Cortex of kidney (tissue), 1 donor: ENCODE measurements at places on chromosomes 7 and 10.

DNA sequence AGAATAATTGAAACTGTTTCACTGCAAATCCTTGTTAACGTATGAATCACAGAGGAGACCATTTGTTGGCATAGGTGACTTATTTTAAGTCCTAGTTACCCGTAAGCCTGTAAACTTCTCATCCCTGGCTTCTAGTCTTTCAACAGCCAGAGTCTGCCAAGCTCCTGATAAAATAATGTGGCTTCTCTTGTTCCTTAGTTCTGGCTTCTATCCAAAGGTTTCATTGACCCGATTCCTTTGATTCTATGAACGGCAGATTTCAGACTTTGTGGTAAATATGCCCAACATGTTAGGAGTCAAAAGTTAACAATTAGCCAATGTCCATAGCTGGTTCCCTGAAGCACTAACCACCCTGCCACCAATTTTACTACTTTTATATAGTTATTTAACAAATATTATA lies 23.3 kb downstream of the DNAH11 start:
- no peak for DNase-seq

DNA sequence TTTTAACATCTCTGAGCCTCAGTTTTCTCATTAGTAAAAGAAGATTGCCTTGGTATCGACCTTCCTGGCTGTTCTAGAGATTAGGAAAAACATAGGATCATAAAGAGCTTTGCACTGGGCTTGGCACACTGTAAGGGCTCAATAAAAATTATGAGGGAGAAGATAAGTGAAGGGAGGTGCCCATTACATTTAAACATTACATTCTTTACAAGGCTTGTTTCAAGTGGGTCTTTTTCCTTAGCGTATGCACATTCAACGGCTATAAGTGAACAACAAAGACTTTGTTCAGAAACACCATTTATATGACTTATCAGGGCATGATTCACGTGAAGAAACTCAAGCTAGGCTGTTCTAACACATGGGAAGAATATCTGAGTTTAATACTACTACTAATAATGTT lies 351.9 kb upstream of the NPVF start:
- no peak for DNase-seq

DNA sequence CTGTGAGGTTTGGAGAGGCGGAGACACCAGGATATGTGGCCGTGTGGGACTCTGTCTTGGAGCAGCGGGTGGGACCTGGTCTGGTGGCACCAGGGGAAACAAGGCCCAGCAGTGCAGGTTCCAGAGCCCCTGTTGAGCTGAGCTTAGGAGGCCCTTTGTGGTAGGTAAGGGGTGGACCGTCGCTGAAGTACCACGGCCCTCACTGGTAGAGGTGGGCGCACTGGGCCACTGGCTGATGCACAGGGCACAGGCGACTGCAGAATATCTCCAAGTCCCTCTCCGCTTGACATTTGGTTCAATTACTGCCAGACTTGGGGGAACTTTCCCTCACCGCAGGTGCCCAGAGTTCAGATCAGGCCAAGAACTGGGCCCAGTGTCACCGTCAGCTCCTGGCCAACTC lies 27.3 kb downstream of the DOCK1 start:
- DNase-seq, result no peak

GRCh38 chr10:22002591-22003176 lies 846 bp downstream of the DNAJC1 start:
- DNase-seq, result no peak

- no peak for DNase-seq
These were observed 71.5 kb downstream of the COL13A1 start for GRCh38 chr10:69873135-69873639.

GRCh38 chr7:137590756-137591305 lies 247.3 kb upstream of the PTN start:
- DNase-seq, result no peak

DNA sequence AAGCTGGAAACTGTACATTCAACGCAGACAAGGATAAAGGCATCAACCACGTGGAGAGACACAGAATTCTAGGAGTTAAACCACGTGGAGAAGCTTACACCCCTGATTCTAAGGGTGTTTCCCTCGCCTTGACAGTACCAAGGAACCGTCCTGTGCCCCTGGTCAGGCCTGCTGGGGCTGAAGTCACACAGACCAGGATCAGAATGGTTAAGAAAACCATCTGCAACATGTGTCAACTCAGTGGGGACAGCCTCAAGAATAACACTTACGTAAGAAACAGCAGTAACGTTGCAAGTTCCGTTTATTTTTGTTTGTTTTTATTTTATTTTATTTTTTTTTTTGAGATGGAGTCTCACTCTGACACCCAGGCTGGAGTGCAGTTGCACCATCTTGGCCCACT lies 55.6 kb downstream of the CHST15 start:
- no peak for DNase-seq

DNA sequence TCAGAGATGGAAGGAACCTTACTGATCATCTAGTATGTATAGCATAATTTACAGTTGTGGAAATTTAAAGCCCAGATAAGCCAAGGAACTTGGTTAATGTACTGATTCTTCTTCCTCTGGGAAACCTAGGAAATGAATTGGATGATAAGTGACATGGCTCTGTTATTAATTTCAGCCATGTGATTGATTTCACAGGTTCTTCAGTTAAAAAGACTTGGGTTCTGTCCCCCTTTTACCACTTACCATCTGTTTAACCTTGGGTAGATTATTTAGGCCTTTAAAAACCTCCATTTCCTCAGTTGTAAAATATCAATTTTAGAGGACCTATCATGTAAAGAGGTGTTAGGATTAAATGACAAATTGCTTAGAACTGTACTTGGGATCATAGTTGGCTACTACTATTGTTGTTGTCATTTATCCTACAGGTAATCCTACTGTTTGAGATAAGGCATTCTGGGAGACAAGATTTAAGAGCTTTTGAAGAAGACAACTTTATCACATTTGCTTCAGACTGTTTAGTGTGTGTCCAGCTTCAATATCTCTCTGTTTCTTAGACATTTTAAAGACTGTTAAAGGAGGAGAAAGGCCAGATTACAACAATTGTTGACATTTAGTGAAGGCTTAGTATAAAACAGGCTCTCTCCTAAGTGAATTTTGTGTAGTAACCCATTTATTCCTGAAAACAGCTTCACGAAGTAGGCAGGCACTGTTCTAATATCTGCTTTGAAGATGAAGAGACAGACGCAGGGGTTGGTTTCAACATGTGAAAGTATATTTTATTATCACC lies 997.1 kb upstream of the C7orf33 start:
- DNase-seq, result no peak

DNA sequence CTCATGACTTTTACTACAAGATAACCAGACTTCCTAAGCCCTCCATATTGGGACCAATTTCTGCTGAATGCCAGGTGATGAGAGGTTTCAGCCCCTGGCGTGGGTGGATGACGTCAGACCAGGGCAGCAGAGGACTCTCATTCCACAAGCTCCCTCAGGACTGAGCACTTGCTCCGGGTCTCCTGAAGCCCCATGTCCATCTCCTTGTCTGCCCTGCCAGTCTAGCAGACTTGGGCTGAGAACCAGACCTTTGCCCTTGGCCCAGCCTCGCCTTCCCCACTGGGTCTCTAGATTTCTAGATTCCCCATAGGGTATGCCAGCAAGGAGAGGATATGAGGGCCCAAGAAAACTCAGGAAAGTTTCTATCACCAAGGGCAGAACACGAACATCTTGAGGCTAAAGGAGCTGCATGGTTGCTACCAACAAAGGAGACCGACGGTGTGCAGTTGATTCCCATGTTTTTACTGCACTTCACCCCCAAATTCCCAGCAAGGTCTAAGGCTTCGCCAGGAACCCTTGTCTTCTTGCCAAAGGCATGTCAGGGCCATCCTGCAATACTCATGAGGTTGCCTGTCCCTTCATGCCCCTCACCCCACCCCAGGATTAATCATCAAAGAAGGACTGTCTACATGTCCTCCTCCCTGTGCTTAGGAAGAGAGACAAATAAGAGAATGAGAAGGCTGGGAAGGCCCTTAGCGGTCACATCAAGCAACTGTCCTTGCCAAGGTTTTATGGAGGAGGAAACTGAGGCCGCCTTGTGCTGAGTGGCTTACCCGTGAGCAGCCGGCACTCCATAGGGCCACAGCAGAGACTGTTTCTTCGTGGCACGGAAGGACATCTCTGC lies 96.5 kb upstream of the MACROH2A2 start:
- DNase-seq, result no peak

GRCh38 chr7:99648843-99649242 lies 31.0 kb downstream of the CYP3A5 start:
- no peak for DNase-seq

- no peak for DNase-seq
These were observed 46.6 kb downstream of the CDHR3 start for GRCh38 chr7:106009503-106010226.

DNA sequence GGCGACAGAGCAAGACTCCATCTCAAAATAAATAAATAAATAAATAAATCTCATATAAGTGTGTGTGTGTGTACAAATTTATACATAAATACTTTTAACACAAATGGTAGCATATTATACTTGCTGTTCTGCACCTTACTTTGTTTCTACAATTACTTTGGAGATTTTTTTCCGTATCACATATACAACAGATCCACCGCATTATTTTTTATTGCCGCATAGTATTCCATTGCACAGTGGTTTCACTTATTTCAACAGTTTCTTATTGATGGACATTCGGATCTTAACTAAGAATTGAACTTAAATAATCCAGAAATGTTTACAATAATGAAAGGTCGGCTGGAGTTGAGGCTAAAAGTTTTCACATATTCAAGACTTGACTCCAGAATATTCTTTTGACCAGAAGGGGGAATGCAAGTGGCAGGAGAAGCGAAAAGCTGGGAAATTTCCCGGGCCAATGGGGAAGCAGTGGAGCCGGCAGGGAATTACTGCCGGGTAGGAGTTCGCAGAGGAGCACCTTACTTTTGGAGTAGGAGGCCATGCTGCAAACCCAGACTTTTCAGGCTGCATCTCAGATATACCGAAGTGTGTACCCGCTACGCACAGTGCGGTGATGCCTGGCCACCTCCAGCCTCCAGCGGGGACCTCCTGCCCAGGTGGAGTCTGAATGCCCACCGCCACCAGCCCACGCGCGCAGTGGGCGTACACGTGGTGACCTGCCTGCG lies 415 bp upstream of the CNNM1 start:
- no peak for DNase-seq

DNA sequence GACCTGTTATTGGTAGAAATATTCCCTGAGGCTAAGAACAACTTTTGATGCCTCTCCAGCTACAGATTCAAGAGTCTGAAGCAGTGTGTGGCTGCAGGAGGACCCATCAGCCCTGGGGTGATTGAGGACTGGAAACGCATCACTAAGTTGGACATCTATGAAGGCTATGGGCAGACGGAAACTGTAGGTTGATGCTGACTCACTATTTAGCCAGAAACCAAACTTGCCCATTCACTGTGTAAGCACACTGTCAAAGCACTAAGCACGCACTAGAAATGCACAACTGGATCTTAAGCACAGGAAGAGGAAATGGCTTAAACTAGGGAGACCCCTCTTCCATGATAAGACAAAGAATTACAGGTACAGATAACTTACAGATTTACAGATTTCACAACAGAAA lies 20.8 kb downstream of the ACSM6 start:
- DNase-seq, result no peak

GRCh38 chr7:96188591-96188991 lies 133.3 kb downstream of the SLC25A13 start:
- no peak for DNase-seq

- DNase-seq, result no peak
These were observed 1.8 kb downstream of the PFKP start for GRCh38 chr10:3068968-3069737.

DNA sequence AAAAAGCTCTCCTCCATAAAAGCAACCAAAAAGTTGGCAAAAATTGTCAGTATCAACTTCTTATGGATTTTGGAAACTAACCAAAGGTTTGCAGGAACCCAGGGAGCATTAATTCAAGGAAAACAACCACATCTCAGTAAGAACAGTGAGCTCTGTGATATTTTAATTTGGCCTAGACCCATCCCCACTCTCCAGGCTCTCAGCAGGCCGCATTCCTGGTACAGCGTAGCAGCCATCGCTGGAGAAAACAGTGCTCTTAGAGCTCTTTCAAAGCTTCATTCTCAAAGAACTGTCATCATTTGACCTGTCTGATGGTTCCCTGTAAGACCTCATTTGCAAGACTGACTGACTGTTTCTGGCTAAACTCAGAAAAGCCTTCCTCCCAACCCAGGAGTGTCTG lies 81.9 kb downstream of the NUDCD3 start:
- DNase-seq, result no peak

DNA sequence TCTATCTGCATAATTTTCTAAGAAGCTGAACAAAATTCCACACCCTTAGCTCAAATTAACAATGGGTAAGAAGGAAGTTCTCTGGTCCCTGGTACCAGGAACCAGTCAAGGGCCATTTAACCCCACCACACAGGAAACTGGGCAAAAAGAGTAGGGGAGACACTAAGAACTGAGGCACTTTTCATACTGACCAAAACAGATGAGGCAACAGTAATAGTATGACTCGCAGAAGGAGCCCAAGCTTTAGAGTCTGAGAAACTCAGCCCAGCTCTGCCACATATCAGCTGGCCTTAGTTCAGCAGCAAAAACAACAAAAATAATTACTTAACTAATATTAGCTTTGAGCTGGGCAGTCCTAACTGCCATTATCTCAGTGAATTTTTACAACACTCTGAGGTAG lies 221.2 kb downstream of the FAM107B start:
- no peak for DNase-seq

- DNase-seq, result no peak
These were observed 2.7 kb upstream of the FRAT2 start for GRCh38 chr10:97336942-97337831.

DNA sequence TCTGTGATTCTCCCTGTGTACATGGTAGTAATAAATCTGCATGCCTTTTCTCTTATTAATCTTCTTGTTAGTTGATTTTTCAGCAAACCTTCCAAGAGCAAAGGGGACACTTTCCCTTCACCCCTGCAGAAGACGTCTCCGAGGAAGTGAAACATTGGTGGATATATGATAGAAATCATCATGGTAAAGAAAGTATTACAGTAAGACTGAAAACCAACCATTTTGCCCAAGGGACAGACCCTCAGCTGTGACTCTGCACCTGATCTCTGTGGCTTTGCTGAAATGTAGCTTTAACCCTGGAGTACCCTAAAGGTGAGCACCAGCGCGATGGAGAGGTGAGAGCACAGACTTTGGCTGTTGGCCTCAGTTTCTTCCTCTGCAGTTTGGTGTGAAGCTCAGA lies 32.8 kb upstream of the MYO3A start:
- no peak for DNase-seq

- no peak for DNase-seq
These were observed 293.3 kb downstream of the ADRA2A start for GRCh38 chr10:111370101-111370500.

DNA sequence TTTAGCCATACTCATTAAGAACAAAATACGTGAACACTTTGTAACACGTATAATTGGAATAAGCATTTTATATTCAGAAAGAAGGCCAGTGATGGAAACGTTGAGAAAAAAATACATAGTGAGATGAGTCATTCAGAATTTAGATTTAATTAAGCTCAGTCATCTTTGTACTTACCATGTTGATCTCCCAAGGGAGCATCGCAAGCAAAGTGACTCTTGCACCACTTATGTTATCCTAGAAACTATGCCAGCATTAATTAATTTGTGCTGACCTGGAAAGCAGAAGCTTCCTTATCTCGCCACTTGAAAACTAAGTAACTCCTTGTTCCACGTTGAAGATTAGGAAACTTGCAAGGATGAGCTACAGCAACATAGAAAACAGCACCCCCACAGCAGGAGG lies 9.7 kb upstream of the MPP7 start:
- no peak for DNase-seq

- DNase-seq, result no peak
These were observed 72.2 kb downstream of the CH25H start for GRCh38 chr10:89134963-89135362.

GRCh38 chr10:27447540-27447939 lies 56.6 kb upstream of the RAB18 start:
- no peak for DNase-seq

GRCh38 chr10:124671486-124672075 lies 72.6 kb downstream of the FAM53B start:
- no peak for DNase-seq
